ENCODE measurements at places on chromosomes 13 and 19. TPM values are rescaled to one million over a fixed set of nuclear protein-coding genes. Genes with fewer than 3 reads are reported as not detected.

The ZNF607 gene
- 7.2 TPM for total RNA-seq

DNA sequence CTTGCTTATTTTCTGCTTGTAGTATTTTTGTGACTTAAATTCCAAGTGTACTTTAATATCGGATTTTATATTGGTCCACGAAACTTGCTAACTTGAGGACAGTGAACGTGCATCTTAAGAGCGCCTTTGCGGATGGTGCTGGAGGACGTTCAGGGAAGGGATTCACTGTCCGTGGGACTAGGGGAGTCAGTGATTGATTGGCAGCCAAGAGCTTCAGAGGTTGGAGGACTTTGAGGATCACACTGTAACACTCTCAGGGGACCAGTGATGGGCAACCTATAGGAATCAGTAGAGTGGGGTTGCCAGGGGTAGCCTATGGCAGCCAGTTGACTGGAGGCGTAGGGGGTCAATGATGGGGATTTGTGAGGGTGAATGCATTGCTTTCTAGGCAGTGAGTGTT, 516 bp downstream of the ZNF175 start:
- no peak for DNase-seq
- peak overlapping the region; percentile 51 for H3K4me3 ChIP-seq
- H3K27me3 ChIP-seq = no peaks in the 10 kb centered on the region
- peak overlapping the region; percentile 78 for H3K27ac ChIP-seq
- peaks cover 21% of the 10 kb centered on the region for H3K36me3 ChIP-seq

DNA sequence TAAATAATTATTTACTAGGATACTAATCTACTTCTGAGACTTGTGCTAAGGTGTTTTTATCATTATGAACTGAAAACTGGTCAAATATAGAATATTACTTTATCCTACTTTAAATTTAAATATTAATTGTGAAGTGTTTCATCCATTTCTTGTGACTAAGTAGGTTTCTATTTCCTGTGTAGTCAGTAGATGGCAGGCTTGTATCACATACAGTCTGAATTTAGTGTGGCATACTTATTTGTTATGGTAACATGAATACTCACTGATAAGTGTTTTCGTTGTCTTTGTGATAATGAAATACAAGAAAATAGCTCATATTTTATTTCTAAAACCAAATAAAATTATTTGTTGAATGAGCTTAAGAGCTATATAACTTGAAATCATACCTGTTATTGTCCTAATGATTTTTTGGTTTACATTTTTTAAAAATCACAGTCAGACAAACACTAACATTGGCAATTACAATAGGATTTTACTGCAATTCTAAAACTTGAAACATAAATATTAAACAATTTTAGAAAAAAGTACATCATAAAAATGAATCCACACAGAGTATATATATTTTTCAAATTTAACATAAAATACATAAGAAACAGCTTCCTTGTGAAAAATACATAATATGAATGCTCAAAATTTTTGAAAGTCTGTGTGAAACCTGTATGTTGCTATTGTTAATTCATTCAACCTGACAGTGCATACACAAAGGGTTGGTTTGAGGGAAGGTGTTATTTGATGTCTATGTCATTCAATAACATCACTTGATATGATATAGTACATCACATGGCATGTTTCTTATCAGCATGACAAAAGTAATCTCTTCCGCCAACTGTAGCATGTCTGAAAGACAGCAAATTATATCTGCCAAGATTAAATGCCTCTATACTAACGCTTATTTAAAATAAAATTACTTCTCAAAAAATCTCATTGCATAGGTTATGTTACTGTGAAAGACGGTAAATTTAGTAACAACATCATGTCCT, 904.8 kb upstream of the PCDH20 start:
- H3K36me3 ChIP-seq = no peaks in the 10 kb centered on the region
- no peaks in the 10 kb centered on the region for H3K4me1 ChIP-seq
- no peak for DNase-seq
- no peaks in the 10 kb centered on the region for H3K27me3 ChIP-seq
- H3K27ac ChIP-seq = no peak overlapping the region
- no peak overlapping the region for H3K4me3 ChIP-seq

- H3K36me3 ChIP-seq = peaks cover 26% of the 10 kb centered on the region
- peak overlapping the region; percentile 79 for H3K4me3 ChIP-seq
- H3K4me1 ChIP-seq = no peaks in the 10 kb centered on the region
- no peak for DNase-seq
- H3K27ac ChIP-seq = peak overlapping the region; percentile 93
These were observed 1.0 kb downstream of the USE1 start for GRCh38 chr19:17216058-17216670.

- no peak for DNase-seq
- H3K27me3 ChIP-seq = no peaks in the 10 kb centered on the region
- H3K4me1 ChIP-seq = no peaks in the 10 kb centered on the region
- H3K4me3 ChIP-seq = no peak overlapping the region
- H3K36me3 ChIP-seq = no peaks in the 10 kb centered on the region
These were observed 76.6 kb downstream of the TNFSF11 start for GRCh38 chr13:42650506-42650905.

The DACT3 gene
- total RNA-seq = 53.8 TPM

GRCh38 chr19:7888145-7888825, at the start of gene LRRC8E:
TSS of gene LRRC8E (plus strand) at chr19:7888510. CDS start at chr19:7895604, 7,094 bp downstream.
- peaks cover 41% of the 10 kb centered on the region for H3K27me3 ChIP-seq
- DNase-seq = no peak
- H3K27ac ChIP-seq = no peak within 1 kb of the TSS

The ARL11 gene
- total RNA-seq = 1.8 TPM

- no peaks in the 10 kb centered on the region for H3K36me3 ChIP-seq
- no peaks in the 10 kb centered on the region for H3K27me3 ChIP-seq
- no peaks in the 10 kb centered on the region for H3K4me1 ChIP-seq
- no peak overlapping the region for H3K4me3 ChIP-seq
- DNase-seq = no peak
- H3K27ac ChIP-seq = no peak overlapping the region
These were observed 21.4 kb upstream of the ZNF181 start for GRCh38 chr19:34712395-34713261.

The KIR2DL3 gene
- not detected for total RNA-seq

DNA sequence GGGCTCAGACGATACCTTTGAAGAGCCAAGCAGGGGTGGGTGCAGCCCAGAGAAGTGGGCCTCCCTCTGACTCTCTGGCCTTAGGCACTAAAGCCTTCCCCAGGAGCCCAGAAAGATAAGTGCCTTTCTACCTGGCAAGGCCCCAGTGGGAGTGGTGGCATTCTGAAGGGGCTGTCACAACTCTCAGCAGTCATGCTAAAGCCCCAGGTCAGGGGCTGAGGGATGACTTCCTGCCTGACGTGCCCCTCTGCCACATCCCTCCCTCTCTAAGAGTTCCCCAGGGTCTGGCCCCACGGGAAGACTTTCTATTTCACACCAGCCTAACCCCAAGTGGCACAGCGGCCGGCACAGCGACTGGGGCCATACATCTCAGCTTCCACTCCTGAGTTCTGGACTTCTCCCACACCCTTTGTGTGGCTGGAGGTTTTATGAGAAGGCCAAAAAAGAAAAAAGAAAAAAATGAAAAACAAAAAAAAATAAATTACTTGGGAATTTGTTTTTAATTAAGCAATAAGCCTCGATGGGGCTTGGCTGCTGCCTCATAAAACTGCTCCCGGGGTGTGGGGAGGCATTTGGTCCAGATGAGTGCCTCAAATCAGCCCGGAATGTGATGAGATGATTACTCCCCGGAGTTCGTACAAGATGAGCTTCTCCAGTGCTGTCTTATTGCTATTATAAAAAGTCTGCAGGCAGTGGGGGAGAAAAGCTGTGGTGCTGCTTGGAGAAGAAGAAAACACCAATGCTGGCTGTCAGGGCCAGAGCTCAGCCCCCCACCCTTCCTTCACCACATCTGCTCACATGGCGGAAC, 28.5 kb upstream of the PLEKHF1 start:
- no peak overlapping the region for H3K27ac ChIP-seq
- no peak for DNase-seq
- no peaks in the 10 kb centered on the region for H3K36me3 ChIP-seq

DNA sequence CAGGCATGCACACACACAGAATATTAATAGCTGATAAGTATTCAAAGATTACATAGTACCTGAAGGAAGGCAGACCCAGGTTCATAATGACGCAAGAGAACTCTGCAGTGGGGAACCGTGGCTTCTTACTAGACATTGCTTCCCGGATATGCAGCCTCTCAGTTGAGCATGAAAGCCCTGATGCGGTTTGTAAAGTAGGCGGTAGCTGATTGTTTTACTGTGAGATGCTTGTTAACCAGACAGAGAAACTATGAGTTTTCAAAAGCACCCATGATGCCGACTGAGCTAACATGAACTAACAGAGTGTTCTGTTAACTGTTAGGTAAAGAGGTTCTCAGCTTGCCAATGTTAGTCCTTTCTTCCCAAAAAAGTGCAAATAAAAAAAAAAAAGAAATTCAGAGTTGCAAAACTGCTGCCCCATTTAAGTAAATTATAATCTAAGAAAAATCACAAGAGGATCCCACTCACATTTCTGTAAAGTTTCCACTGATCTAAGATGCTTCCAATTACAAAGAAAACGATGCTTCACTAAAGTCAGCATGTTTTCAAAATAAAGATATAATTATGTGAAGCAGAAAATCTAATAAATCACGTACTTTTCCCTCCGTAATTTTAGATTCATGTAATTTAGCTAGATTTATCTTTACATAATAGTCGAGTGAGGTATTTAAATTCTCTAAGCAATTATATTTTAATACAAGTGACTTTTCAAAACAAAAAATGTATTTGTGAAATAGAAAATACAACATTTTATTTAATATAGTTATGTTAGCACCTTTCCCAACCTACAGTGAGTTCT, 2.2 kb downstream of the FLT1 start:
- H3K4me1 ChIP-seq = peaks cover 25% of the 10 kb centered on the region
- no peak overlapping the region for H3K27ac ChIP-seq
- DNase-seq = no peak
- H3K36me3 ChIP-seq = no peaks in the 10 kb centered on the region
- no peak overlapping the region for H3K4me3 ChIP-seq
- H3K27me3 ChIP-seq = peaks cover 85% of the 10 kb centered on the region

GRCh38 chr13:21033212-21033840, 28.1 kb downstream of the LATS2 start:
- H3K4me3 ChIP-seq = no peak overlapping the region
- H3K4me1 ChIP-seq = peaks cover 63% of the 10 kb centered on the region
- peak; percentile 89 for DNase-seq
- H3K27ac ChIP-seq = peak overlapping the region; percentile 88
- H3K36me3 ChIP-seq = no peaks in the 10 kb centered on the region

GRCh38 chr13:77988355-77988754, 69.7 kb upstream of the EDNRB start:
- H3K36me3 ChIP-seq = no peaks in the 10 kb centered on the region
- H3K27me3 ChIP-seq = no peaks in the 10 kb centered on the region
- H3K27ac ChIP-seq = no peak overlapping the region
- no peak for DNase-seq

The IGFL1 gene
- total RNA-seq = not detected

The GATAD2A gene
- total RNA-seq = 18.5 TPM

- no peaks in the 10 kb centered on the region for H3K36me3 ChIP-seq
- no peak overlapping the region for H3K27ac ChIP-seq
- H3K4me1 ChIP-seq = no peaks in the 10 kb centered on the region
- no peak overlapping the region for H3K4me3 ChIP-seq
These were observed 3.5 kb downstream of the CEACAM6 start for GRCh38 chr19:41758846-41759245.

DNA sequence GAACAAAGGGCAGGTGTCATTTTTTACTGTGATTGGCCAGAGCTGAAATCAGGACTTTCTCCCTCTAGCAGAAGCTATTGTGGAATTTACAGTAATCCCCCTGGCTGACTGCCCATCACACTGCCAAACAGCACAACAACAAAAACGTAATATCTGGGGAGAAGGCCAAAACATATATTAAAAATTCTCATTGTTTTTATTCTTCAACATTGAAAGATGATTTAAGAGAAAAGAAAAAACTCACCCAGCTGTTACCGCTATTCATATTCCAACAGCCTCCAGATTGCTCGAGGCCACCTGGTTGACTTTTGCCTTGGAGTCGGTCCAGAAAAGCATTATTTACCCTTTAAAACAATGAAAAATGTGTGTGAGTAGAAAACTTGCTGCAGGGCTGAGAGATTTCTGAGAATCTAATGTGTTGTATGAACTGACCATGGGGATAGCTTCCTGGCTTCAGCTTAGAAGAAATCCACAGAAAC, 97.2 kb downstream of the EPSTI1 start:
- H3K4me3 ChIP-seq = no peak overlapping the region
- no peaks in the 10 kb centered on the region for H3K36me3 ChIP-seq
- H3K27ac ChIP-seq = no peak overlapping the region
- peaks cover 11% of the 10 kb centered on the region for H3K4me1 ChIP-seq
- H3K27me3 ChIP-seq = no peaks in the 10 kb centered on the region
- DNase-seq = no peak
